Stimulated activated CD4-positive, alpha-beta T cell treated with anti-CD3 and anti-CD28 coated beads, Interleukin-12 subunit alpha, Interleukin-12 subunit beta, amount 100 ng/mL, for 4 hours (primary cell): ENCODE measurements at places on chromosomes 7 and 10.

- DNase-seq, result no peak
These were observed 11.8 kb downstream of the CPED1 start for GRCh38 chr7:121000081-121000983.

DNA sequence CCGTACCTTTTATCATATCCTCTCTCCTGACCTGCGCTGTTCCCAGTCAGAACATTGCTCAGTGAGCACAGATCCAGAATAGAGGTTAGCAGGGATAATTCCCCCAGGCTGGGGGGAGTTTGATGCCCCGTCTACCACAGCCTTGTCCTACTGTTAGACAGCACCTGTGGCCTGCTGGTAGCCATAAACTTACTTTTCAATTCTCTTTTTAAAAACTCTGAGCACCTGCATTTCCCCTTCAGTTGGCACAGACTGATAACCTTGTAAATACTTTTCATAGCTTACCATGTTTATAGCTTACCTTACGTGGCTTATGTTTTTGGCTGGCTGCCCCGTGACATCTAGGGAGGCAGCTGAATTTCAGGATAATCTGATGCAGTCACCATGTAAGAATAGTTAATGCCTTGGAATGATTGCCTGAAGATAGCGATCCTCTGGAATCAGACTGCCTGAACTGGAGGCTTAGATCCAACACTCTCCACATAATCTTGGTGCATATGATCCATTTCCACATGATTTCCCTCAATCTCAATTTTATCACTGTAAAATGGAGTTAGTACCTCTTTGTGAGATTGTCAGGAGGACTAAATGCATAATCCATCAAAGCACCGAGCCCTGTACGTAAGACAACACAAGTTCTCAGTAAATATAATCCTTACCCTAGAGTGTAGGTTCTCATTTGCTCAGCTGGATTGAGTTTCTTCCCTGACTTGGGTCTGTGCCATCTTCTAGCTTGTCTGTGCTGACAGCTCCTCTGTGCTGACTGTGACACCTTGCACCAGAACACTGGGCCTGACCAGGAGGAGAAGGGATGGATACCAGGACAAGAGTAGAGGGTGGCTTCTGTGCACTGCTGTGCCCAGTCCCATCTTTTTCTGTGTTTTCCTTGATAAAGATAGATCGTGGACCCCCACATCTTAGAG lies 111.7 kb upstream of the GJD4 start:
- no peak for DNase-seq

DNA sequence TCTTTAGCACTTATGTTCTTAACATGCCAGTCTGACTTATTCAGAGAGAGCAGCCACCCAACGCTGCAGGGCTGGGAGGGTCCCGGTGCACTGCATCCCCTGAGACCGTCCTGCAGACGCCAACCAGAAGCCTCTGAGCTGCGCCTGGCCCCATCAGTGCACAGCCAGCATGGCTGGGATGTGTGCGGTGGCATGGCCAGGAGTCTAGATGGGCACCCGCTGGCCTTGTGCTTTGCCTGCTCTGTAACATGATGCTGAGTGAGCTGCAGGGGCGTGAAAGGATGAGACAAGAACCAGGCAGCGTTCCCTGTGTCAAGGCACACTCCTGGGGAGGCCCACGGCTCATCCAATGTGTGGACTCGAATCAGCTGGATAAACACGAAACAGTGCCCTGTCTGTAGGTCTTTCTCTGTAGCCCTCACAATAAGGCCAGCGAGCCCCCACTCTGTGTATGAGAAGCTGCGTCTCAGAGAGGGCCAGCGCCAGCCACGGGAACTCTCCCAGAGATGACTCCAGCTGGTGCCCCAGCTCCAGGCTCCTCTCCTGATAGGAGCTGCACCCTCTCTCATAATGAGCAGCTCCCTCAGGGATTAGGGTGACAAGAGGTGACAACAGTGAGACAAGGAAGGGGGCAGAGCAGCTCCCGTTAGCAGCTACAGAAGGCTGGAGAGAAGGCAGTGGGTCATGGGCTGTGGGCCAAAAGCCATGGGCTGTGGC lies 96.8 kb downstream of the TNS3 start:
- no peak for DNase-seq

DNA sequence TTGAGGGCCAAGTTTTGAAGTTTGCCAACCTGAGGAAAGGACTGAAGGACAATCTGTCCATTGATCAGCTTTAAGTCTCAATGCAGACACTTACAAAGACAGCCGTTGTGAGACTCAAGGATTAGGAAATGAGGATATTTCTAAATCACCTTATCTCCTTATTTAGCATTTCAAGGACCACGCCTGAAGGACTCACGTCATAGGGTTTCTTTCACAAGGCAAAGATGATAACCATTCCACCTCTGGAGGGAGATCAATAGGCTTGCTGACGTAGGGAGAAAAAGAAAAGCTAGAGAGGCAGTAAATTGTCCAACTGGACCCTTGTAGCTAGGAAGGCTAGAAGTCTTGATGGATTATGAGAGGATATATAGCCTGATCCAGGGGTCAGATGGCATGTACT lies 3.3 kb upstream of the ASB4 start:
- no peak for DNase-seq

GRCh38 chr7:4818000-4818794 lies 42.8 kb downstream of the AP5Z1 start:
- DNase-seq, result no peak
